ENCODE measurements at places on chromosomes 1 and 21.

DNA sequence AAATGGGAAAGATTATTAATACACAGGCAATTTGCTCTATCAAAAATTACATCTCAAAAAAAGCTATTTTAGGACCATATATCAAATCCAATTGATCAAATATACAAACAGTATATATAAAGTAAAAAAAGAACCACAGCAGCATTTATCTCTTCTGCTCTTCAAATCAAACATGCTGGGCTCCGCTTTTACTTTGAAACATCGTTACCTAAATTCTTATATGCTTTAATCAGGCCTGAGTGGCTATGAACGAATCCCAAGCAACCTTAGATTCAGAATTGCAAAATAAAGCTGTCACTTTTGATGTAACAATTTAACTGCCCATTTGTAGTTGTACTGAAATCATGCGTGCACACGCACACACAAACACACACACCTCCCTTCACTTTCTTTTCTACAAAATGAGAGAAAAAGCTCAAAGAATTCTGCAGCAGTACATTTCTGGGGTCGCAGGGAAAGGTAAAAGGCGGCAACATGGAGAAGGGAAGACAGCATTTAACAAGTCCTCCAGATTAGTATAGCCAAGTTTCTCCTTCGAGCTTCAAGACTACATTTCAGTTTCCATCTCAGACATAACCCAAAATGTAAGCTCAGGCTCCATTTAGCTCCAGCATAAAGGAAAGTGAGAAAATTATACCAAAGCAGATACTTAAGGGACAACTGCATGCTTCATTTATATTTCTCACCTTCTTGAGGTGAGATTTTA lies 92.2 kb upstream of the TTC39A start:
- DNase-seq, result no peak

DNA sequence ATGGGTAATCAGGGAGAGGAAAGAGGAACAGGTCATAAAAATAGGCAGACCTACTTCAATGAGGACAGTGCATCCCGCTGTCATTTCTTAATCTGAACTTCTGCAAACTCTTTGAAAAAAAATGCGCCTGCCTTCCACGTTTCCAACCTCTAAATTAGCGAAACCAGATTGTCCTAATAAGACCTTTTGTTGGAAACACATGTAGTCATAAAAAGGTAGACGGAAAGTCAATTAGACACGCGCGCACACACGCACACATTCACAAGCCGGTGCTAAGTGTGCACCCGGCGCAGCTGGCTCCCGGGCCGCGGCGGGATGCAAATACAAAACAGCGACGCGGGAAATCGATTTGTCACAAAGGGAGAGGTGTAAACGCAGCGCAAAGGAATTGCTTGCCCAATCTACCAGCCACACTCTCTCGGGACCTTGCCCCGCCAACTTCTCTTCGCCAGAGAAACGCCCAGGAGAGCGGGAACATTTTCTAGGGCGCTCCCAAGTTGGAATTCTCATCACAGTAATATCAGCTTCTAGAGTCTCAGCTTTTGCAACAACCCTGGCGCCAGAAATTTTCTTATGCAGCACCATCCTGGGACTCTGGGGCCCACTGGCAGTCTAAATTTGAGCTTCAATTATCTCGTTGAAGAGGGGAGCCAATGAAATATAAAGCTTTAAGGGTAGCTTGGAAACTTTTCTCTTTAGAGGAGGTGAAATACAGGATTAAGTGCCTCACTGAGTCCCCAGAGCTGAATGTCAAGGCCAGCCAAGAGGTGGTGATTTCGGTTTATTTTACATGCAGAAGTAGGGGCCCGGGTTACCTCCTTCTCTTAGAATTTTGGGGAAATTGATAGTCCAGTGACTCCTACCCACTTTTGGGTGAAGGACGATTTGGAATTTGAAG lies 4.5 kb downstream of the PRRX1 start:
- DNase-seq, result no peak

DNA sequence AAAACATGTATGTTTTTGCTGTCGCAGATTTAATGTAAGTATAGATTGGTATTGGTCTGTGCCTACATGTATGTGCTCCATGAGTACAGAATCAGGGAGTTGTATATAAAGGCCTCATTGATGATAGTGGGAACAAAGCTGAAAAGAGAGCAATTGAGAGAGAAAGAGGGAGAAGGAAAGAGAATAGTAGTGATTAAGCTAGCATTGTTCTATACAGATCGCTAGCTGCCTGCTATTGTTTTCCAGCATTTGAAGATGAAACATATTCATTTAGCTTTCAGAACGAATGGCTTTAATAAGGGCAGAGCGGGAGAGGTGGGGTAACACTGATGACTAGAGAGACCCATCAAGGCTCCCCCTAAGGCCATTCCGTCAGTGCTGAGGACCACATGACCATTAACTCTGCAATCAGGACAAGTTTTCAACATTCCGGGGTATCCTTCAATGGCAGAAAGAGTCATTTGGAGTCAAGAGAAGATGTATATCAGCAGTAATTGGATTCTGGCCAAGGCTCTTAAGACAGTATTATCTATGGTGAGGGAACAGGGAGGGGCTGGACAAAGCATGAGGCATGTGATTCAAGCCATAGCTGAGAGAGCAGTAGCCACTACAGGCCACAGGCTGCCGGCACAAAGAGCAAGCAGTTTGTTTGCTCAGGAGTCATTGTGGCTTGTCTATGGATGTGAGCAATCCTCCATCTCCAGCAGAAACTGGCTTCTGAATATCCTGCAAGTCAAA lies 176.5 kb downstream of the PBX1 start:
- DNase-seq, result no peak

DNA sequence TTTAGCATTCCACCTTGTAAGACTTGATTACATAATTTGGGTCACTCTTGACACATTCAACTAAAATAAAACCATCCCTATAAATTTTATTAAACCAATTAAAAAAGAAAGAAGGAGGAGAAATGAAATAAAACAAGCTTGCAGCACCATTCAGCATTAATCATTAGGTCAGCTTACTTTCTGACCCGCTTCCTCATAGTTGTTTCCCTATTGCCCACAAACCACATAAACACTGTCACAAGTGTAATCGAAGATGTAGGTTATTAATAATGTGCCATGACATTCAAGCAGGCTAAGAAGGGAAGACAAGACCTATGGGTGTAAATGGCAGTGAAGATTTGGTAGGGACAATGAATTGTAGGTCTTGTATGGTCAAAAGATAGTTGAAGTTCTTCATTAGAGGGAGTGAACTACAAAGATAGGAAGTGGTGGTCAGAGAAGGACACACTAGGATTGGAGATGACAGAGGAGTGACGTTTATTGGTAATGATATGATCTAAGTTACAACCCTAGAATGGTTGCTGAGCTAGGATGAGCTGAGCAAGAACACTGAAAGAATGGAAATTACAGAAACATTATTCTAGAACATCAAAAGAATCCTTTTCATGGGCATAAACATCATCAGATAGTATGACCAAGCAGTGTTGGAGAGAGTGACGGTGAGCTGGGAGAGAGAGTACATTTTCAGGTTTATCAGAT lies 231.5 kb downstream of the KCNT2 start:
- DNase-seq, result no peak

- DNase-seq, result no peak
Measured at GRCh38 chr1:3551711-3552110, 59.6 kb downstream of the MEGF6 start.

- DNase-seq, result no peak
Measured at GRCh38 chr1:29962336-29962735, 726.0 kb downstream of the PTPRU start.

DNA sequence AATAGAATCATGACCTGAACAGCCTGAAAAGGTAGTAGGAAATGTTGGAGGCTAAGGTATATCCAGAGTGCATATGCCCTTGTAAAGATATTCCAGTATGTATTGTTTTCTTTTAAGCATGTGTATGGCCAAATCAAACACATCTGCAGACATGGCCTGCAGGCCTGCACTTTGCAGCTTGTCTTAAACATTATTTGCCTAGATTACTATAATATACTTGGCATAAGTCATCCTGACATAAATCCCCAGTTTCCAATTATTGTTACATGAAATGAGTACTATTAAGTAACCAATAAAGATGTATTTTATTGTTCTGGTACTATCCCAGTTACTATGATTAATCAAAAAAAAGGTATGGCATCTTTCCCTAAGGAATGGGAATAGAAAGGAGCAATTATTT lies 169.1 kb upstream of the PTBP2 start:
- no peak for DNase-seq

- no peak for DNase-seq
Measured at GRCh38 chr1:1215080-1215676, 1.2 kb upstream of the TNFRSF4 start.

DNA sequence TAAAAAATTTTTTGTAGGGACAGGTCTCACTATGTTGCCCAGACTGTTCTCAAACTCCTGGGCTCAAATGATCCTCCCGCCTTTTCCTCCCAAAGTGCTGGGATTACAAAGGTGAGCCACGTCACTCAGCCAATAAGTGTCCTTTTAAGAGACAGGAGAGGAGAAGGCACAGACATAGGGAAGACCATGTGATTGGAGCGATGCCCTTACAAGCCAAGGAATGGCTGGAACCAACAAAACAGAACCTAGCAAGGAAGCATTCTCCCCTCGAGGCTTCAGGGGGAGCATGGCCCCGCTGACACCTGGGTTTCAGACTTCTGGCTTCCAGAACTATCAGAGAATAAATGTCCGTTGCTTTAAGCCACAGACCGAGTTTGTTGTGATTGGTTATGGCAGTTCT lies 37.0 kb downstream of the NDUFS5 start:
- DNase-seq, result no peak

DNA sequence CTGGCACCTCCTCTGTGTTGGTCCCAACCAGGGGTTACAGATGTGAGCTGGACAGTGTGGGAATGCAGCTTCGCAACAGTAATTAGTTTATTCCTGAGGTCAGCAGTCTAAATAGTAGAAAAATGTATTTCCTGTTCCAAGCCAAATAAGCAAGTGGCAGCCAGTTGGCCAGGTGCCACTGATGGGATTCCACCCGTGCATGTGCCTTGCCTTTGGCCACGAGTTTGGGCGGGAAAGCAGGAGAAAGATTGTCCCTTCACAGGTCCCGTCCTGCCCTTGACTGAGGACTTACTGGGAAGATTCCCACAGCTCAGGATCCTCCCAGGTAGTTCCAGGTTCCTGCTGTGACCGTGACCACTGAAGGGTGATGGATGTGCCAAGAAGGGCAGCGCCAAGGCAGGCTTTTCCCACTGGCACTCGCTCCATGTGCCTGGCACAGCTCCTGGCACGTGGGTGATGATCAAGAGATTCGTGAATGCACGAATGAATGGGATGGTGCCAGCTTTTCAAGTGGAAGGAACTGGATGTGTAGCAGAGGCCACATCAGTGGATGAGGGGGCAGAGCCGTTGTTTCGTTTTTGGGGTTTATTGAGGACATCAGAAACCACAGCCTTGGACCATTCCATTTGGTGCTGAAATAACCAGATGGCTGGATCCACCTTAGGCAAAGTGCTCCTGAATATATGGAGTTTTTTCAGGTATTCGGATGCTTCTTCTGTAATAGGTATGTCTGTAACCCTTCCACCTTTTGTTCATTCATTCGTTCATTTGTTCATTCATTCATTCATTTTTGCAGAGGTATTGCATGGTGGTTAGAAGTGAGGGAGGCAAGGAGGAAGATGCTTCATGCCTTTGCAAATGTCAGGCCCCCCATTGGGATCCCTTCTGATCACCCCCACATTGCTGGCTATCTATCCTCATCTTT lies 62.4 kb upstream of the WNT4 start:
- no peak for DNase-seq

GRCh38 chr1:222777463-222777862 lies 37.4 kb upstream of the DISP1 start:
- no peak for DNase-seq

DNA sequence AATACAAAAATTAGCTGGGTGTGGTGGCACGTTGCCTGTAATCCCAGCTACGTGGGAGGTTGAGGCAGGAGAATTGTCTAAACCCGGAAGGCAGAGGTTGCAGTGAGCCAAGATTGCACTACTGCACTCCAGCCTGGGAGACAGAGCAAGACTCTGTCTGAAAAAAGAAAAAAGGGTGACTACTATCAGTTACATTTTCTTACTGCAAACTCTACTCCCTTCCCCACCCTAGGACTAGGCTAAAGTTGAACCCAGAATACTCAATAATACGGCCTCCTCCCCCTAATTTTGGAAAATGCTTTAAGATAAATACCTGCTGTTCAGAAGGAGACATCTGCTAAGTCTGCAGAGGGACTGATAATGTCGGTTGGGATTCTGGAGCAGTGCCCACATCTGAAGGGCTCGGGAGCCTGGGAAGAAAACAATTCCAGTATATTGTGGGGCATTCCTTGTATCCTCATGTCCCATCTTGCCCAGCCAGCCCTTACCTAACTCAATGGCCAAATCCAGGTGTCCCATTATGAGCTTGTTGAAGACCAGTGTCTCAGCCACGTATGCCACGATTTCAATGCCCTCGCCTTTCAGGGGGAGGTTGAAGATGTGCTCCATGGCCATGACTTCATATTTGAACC lies 89.7 kb downstream of the ADCY10 start:
- DNase-seq, result no peak

- no peak for DNase-seq
Measured at GRCh38 chr1:89129911-89130310, 4.0 kb upstream of the GBP2 start.

DNA sequence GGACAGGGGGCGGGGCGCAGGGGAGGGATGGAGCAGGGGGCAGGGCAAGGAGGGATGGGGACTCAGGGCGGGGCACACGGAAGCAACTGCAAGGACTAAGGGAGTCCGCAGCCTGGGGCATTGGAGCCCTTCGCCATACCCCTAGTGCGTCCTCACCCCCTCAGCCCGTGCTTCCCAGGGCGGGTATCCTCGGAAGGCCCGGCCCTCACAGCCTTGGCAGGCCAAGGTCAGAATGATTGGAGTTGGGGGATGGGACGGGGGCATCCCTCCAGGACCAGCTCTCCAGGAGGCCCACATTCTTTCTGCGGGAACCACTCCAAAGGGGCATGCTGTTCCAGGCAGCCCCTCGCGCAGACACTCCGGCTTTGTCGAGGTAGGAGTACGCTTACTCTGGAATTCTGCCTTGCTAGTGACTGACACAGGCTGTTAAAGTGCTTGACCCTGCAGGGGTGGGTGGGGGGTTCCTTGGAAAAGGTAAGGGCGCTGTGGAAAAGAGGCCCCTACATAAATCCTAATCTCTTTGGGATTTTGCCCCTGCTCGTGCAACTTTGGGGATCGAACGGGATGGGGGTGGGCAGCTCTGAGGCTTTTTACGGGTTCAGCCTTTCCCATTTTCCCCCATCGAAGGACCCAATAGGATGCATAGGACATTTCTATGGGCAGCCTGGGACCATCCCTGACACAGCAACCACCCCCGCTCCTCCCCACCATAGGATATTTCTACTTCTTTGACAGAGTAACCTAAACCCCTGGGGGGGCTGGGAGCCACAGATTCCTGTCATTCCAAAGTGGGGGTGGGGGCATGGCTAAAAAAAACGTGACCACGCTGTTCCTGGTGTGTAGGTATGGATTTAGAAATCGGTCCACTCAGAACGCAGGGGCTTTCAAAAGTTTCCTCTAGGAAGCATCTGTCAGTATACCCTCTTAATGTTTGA lies 738 bp upstream of the TRIM11 start:
- DNase-seq, result no peak

Measured in activated CD4-positive, alpha-beta T cell treated with anti-CD3 and anti-CD28 coated beads, Interleukin-2, amount 50 U/mL, for 24 hours (primary cell).